NCI-H1092 treated with DMSO at 0.1 percent for 48 hours (cell line): ENCODE measurements at places on chromosomes 12 and 14.

GRCh38 chr12:118711185-118711584 lies 270.2 kb upstream of the SRRM4 start:
- DNase-seq = no peak

- DNase-seq = no peak
These were observed 8.1 kb downstream of the VPS37B start for GRCh38 chr12:122887819-122888212.

- DNase-seq = no peak
These were observed 790.8 kb upstream of the FBXO33 start for GRCh38 chr14:40222996-40223395.

DNA sequence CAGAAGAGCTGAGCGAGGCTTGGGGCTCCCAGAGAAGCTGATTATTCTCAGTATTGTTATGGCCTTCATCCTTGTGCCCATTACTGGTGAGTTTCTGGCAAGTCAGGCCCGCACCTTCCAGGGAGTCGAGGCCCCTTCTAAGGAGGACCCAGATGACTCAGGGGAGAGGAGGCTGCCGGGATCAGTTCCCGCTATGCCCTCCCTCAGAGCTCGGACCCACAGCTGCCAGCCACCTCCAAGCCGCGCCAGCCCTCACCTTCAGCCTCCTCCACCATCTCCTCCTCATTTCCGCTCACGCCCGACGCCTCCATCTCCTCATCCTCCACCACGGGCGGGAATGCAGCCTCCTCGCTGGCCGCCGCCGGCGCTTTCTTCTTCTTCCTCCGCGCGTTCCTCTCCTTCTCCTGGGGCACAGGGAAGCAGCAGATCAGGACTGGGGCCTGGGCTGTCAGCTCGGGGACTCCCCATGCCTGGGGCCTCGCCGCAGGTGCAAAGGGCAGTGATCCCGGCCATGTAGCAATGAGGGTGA lies 83.2 kb downstream of the RFLNA start:
- no peak for DNase-seq

- DNase-seq = peak; percentile 33
These were observed 43.6 kb upstream of the ANO2 start for GRCh38 chr12:5988659-5989116.

GRCh38 chr12:131716282-131716681 lies 5.4 kb downstream of the SFSWAP start:
- DNase-seq = no peak

GRCh38 chr14:55332654-55333570 lies 61.7 kb downstream of the FBXO34 start:
- DNase-seq = no peak

- no peak for DNase-seq
These were observed 128.8 kb downstream of the LMNTD1 start for GRCh38 chr12:25424211-25424731.

GRCh38 chr12:85626001-85626783 lies 210.0 kb downstream of the RASSF9 start:
- DNase-seq = no peak

DNA sequence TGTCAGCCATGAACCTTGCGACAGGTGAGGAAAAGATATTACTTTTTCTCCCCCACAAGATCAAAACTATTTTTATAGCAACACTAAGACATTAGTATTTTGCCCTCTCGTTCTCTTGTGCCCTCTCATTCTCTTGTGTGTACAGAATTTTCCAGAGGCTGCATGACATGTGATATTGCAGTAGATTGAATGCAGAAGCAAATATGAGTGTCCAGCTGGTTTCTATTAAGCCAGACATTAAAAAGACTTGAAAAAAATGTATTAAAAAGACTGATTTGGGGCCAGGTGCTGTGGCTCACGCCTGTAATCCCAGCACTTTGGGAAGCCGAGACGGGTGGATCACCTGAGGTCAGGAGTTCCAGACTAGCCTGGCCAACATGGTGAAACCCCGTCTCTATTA lies 63.7 kb upstream of the ZFP36L1 start:
- DNase-seq = no peak
